Endothelial cell (in vitro differentiated cells): ENCODE measurements at places on chromosomes 5 and 9.

GRCh38 chr9:11506980-11507379, 894.2 kb upstream of the PTPRD start:
- no peak for DNase-seq

DNA sequence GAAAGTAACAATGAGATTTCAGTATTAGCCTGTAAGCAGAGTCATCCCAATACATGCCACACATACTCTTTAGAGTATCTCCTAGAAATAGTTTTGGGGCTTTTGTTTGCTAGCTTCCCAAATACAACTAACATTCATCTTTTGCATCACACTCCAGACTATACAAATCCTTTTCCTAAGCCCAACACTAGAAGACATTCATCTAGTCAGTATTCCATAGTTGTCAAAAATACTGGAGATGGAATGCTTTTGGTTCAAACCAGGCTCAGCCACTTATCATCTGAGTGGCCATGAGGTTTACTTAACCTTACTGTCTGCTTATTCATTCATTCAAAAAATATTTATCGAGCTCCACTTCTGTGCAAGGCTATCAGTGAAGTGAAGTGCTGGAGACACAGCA, 205.1 kb upstream of the SGCD start:
- no peak for DNase-seq

GRCh38 chr9:106878934-106879333, 16.0 kb downstream of the ZNF462 start:
- peak; percentile 22 for DNase-seq

- no peak for DNase-seq
Observed at GRCh38 chr9:107778661-107779060, 289.1 kb upstream of the KLF4 start.
